Fibroblast of skin of right biceps (primary cell): ENCODE measurements at places on chromosomes 12 and 14.

DNA sequence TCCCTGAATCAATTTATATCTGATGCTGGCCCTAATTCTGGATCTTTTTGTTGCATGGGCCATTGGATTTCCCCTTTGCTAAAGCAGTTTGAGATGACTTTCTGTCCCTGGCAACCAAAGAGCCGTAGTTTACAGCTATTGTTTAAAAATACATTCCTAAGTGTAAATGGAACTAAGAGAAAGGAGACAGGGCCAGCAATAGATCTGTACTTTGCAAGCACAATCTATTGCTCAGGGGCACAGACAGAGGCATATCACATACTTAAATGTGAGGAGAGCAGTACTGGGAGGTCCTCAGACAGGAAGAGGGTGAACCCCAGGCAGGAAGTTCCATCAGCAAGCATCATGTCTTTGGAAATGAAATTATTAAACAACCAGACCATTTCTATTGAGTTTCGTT is 126.6 kb downstream of the ZFP36L1 start:
- DNase-seq, result peak; percentile 39

- DNase-seq, result peak; percentile 96
Observed at GRCh38 chr14:94598816-94599655, 13.2 kb upstream of the SERPINA3 start.

GRCh38 chr14:73245480-73246325 is 8.4 kb downstream of the PAPLN start:
- DNase-seq, result peak; percentile 53

DNA sequence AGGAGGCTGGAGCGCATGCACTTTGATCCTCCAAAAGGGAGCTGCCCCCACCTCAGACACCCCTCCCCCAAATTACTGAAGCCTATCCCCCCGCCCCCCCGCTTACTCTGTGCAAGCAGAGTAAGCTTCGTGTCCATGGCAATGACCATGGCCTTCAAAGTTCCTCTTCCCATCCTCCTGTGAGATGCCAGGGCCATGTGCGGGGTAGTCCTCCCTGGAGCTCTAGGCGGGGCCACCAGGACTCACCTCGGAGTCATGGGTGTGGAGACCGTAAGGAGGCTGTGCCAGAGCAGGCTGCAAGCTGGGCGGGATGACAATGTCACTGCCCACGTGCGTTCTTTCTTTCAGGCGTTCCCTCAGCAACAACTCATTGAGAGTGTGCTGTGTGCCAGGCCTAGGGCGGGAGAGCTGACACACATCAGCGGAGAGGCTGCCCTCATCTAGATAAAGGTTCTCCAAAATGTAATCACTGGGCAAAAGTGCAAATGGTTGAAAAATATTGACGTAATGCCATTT is 66.8 kb downstream of the C14orf132 start:
- DNase-seq, result no peak

DNA sequence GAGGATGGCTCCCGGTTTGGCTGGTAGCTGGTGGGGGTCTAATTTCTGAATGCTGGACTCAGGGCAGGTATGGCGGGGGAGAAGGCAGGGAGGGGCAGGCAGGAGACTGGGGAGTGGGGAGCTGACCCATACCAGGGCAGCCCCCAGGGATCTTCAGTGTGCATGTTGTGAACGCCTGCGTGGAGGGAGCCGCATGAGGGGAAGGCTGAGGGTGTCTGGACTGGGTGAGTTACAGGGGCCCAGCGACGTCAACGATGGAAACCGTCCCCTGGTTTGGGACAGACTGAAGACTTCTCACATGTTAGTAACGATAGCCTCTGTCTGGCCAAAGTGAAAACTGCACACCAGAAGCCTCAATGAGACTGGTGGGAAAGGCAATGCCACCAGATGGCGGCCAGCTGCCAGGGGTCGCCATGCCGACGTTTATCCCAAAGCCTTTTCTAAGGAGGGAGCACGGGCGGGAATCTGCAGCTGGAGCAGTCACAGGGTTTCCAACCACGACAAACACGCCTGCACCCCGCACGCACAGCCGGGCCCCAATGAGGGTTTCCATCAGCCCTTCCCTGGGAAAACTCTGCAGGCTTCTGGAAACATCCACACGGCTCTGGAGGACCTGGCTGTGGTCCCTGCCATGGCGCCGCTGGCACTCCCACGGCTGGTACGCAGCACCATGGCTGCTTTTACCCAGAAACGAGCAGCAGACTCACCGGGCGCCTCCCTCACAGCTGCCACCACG is 14.0 kb downstream of the PGAM5 start:
- DNase-seq, result peak; percentile 26

DNA sequence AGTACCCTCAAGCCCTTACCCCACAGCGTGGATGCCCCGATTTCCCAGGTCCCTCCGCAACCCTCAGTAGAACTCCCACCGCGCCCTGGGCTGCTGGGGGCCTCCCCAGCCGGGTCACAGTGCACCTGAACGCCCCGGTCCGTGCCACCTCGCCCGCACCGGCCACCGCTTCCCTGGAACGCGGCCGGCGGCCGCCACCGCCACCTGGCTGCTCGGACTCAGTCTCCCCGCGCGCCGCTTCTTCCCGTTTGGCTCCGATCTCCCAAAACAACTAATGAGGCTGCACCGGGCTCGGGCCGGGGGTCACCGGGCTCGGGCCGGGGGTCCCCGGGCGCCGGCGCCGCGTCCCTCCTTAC is 1.0 kb downstream of the ITPK1 start:
- DNase-seq, result no peak

DNA sequence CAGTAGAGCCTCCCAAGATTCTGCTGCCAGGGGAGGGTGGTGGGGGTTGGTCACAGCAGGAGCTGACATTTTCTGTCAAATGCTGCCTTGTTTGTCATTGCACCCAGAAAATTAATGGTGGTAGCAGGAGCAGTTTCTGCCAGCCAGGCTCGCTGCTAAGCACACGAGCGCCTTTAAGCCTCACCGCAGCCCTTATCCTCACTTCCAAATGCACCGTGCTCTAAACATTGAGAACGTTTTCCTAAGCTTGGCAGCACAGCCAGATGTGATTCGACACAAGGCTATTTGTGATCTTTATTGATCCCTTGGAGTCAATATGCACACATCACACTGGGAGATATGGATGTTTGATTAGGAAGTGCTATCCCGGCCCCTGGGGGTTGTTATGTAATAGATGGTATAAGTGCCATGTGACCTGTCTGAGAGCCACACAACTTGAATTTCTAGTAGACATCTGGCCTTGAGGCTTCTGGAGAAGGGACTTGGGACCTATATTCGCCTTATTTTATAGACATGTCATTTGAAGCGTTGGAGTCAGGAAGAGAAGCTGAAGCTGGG is 31.6 kb upstream of the BEGAIN start:
- no peak for DNase-seq

DNA sequence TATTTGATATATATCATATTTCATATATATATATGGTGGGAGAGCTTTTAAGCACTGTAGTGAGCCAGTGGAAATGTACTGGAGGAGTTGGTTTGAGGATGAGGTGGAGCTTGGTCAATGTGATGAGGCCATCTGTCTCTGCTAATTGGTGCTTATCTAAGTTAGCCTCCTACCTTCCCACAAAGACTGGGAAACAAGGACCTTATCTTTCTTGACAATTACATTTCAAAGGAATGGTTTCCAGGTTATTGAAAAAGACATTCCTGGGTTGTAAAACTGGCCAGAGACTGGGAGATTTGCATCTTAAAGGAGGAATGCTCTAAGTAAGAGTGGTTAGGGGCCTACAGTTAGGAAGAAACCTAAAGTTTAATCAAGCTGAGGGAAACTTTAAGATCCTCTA is 212.8 kb upstream of the SYT1 start:
- DNase-seq, result no peak
